NCI-H69 (cell line): ENCODE measurements at places on chromosomes 1 and 21.

DNA sequence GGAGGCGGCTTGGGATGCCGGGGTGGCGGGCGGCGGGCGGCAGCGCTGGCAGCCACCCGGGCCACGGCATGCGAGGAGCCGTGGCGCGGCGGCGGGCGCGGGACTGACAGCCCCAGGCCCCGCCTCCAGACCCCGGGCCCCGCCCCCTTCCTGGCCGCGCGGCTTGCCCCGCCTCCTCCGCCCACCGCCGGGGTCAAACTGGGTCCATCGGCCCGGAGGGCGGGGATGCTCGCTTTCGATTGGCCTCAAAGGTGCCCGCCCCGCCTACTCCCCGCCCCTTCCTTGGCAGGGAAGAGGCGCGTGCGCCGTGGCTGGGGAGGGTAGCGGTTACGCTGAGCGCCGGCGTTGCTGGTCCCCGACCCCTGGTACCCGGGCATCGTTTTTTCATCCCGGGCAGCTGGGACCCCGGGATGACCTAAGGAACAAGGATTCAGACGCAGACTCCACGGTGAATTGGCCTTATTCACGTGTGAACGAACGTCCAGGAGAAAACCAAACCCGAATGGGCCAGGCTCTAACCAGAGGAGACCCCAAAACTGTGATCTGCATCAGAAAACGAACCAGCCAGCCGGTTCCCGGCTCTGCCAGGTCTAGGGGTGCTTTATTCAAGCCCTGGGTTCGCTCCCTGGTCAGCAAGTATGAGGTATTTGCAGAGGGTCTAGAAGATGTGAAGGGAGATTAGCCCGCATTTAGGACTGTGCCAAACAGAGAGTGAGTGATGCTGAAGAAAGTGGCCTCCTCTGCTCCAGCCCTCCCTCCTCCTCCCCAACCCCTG is 117.2 kb upstream of the GUCA2B start:
- peak; percentile 94 for DNase-seq

GRCh38 chr1:30745156-30745833 is 12.3 kb downstream of the LAPTM5 start:
- DNase-seq, result peak; percentile 7

GRCh38 chr1:44784094-44785028 is 3.6 kb downstream of the BEST4 start:
- peak; percentile 52 for DNase-seq

DNA sequence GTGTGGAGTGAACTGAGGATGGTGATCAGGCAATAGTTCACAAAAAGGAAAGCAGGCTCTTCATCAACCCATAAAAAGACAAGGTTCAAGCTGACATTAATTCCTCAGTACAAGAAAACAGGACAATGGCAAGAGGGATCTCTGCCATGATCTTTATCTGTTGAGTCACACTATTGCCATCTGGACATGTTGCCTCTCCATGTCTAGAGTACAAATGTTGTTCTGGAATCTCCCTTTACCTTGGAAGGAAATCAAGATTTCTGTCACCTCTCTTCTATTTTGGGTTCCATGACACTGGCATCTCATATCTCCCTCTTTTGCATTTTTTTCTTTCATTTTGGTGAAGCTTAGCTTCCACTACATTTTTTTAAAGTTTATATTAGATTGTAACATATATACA is 329.1 kb downstream of the USP25 start:
- DNase-seq, result no peak

- DNase-seq, result peak; percentile 2
These were observed 215.4 kb downstream of the ASTN1 start for GRCh38 chr1:176949033-176949662.

GRCh38 chr1:37169743-37170275 is 135.5 kb upstream of the GRIK3 start:
- no peak for DNase-seq

GRCh38 chr21:31151156-31152045 is 113.1 kb upstream of the KRTAP19-8 start:
- DNase-seq, result peak; percentile 29

DNA sequence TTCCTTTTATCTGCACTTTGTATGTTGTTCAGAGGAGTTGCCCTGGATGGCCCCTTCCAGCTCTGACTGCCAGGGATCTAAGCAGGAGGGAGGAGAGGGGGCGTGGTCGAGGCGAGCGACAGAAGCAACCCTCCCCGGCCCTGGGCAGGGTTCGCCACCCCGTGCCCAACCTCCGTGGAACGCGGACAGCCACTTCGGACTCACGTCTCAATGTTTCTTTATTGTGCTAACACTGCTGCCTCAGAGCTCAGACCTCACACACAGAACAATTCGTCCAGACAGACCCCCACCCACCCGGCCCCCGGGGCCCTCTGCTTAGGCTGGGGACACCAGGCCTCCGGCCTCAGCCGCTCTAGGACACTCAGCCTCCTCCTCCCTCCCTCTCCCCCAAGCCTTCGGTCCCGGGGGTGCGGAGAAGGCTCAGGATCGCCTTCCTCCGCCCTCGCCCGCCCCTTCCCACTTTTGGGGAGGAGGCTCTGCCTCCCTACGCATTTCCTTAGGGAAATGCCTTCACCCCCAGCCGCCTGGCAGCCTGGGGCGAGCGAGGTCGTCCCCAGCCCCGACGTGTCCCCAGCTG is 8.3 kb downstream of the VSIG8 start:
- peak; percentile 84 for DNase-seq

GRCh38 chr1:65963156-65963888 is 170.6 kb downstream of the PDE4B start:
- DNase-seq, result no peak

DNA sequence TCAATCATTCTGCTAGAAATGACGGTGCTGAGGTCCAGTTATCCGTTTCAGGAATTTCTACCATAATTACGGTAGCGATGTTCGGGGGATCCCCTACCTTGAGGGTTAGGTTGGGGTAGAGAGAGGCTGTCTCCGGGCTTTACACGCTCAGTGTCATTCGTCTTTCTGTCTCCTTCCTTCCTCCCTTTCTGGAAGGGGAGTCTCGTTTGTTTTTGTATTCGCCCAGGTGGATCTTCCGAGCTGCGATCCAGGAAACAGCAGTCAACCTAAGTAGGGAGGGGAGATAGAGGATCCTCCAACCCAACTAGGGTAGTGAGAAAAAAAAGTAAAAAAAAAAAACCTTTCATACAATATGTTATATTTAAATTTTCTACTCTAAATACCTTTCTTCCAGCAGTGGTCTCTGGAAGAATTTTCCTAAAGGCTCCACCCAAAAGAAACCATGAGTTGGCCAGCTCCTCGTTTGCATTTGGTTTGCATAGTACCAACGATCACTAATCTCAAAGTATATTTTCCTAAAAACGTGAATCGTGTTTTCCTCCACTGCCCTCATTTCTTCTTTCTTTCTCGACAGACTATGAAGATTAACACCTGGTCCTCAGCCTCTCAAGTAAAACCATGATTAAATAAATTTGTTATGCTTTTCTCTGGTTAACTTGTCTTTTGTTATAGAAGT is 611 bp upstream of the PIK3C2B start:
- DNase-seq, result peak; percentile 50

- peak; percentile 52 for DNase-seq
These were observed 94.2 kb downstream of the KCNN3 start for GRCh38 chr1:154775621-154776605.

DNA sequence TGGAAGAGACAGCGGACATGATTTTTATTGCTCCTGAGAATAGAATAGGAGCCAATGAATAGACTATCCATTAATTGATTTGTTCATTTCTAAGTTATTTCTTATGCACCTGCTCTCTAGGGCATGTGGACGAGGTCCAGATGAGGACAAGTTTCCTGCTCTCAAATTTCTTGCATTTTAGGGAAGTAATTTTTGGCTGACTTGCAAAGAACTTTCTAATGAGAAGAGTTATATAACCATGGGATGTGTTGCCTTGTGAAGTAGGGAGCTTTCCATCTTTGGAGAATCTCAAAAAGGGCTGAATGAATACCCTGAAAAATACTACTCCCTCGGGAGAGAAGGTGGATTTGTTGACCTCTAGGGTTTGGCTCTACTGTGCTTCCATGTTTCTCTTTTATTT is 243.0 kb downstream of the KIF26B start:
- no peak for DNase-seq

DNA sequence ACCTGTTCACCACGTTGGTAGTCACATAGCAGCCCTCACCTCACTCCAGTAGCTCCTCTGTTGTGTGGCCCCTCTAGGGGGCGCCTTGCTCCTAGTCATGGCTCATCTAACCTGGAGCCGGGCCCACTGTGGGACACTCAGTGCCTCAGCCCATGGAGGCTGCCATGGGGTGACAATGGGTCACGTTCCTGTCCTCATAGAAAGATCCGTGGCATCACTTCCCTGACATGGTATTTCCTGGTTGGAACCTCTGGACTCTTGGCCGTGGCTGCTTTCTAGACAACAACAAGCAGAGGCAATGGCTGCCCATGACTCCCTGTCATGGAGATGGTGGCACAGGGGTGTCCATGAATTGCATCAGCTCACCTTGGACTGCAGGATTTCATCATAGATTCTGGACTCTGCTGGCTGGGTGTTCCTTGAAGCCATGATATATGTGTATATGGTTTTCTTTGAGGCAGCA is 27.5 kb upstream of the SLAMF6 start:
- DNase-seq, result peak; percentile 12

DNA sequence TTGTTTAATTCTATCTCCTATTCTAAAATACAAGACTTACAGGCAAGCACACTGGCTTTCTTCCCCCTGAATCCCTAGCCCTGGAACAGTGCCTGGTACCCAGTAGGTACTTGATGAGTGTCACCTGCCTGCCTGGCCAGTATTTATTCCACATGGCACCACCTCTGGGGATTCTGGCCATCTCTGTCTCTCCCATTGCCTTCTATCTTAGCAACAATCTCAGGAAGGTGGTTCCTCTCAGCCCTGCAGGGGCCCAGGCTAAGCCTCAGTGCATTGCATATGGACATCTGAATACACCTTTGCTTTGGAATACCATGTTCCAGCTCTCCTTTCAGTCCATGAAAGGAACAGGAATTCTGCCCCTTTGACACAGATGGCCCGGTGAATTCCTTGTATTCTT is 81.0 kb downstream of the HIVEP3 start:
- no peak for DNase-seq

DNA sequence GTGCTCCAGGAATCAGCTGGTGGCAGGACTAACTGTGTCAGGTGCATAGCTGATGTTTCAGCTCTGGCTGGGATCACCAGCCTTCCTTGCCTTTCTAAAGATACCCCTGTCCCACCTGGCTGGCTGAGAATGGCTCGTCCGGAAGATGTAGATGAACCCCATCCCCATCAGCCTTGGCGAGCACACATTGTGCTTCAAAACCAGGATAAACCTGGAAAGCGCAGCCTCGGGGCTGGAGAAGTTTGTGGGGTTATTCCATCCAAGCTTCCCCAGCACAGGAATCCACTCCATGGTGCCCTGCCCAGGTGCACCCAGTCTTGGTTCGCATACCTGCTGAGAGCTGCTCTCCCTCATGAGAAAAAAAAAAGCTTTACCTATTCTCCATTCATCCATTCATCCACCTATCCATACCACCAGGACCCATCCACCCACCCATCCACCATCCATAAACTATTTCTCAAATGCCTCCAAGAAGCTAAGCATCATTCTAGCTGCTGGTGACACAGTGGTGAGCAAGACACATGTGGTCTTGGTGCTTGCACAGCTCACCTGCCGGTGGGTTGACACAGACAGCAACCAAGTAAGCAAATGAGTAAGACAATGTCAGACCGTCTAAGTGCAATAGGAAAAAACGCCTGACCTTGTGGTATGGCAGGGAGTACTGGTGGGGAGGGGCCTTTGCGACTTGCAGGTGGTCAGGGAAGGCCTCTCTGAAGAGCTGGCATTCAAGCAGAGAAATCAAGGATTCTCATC is 94.0 kb downstream of the DMRTB1 start:
- DNase-seq, result no peak

- no peak for DNase-seq
These were observed 11.5 kb upstream of the IFI16 start for GRCh38 chr1:158998037-158998780.

GRCh38 chr1:28326515-28326914 is 2.3 kb upstream of the MED18 start:
- DNase-seq, result no peak

DNA sequence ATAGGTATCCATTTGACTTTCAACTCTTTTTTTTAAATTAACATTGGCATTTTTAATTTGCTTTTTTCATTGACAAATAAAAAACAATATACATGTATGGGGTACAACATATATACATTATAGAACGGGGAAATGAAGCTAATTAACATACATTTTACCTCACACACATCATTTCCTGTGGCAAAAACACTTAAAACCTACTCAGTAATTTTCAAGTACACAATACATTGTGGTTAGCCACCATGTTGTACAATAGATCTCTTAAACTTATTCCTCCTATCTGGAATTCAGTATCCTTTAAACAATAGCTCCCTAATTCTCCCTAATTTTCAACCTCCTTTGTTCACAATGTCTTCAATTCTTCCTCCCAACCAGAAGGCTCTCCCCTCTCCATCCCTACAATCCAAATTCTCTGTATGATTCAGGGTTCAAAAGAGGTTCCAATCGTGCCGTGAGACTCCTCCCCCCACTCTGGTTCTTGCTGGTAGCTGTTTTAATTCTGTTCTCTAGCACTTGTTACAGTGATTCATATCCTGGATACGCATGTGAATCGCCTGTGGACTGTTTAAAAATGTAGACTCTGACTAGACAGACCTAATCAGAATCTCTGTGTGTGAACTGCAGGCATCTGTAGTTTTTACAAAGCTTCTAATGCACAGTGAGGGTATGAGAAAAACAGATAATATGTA is 87.6 kb upstream of the DUSP10 start:
- DNase-seq, result no peak

GRCh38 chr1:200305806-200306205 is 104.0 kb downstream of the ZNF281 start:
- no peak for DNase-seq

DNA sequence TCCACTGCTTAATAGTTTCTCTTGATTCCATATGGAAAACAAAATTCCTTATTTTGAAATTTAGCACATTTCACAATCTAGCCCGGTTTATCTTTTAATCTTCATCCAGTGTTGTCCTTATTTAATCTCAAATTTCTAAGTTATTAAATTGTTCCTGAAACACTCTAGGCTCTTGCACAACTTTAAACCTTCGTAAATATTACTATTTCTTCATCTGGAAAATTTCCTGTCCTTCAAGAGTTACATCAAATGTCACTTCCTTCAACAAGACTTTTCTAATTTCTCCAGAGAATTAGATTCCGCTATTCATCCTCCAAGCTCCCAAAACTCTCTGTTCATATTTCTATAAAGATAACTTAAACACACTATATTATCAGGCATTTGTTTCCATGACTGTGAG is 6.5 kb downstream of the FMO5 start:
- no peak for DNase-seq

- peak; percentile 67 for DNase-seq
These were observed 6.2 kb downstream of the SLC2A1 start for GRCh38 chr1:42952303-42953001.

GRCh38 chr1:12188657-12189327 is 22.0 kb downstream of the TNFRSF1B start:
- peak; percentile 13 for DNase-seq

DNA sequence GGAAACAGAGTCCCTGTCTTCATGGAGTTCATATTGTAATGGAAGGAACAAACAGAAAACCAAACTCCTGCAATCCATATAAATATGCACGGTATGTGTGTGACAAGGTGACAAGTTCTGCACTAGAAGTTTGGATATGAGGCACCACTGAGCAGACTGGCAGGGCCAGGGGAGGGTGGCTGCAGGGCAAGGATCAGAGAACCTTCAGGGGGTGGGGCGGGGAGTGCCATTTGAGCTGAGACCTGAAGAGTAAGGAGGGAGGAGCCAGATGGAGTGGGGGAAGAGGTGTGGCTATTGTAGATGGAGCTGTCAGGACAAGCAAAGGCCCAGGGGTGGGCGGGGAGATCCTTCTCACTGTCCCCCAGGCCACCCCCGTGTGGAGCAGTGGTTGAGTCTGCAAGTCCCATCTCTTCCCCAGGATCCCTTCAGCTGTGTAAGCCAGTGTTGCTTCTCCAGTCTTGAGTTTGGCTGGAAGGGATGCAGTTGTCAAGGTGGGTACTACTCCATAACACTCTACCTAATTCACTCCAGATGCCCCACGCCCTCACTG is 76.4 kb downstream of the ATP5PO start:
- DNase-seq, result peak; percentile 13
